NT2/D1 (cell line): ENCODE measurements at places on chromosomes 13 and 19.

DNA sequence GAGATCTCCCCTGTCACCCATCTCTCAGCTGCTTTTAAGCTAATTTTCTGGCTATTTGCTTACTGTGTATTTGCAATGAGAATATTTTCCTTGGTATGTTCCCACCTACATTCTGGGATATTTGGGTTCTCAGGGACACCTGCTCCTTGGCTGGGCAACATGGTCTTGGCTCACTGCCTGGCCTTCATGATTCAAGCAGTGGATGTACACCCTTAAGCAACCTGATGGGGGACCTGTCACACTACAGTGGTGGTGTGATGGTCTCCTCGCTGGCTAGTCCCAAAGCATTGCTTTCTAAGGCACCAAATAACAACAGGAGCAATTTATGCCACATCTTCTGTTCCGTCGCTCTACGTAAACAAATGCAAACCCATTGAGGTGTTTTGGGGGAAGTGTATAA is 35.3 kb upstream of the RFC3 start:
- DNase-seq, result no peak

GRCh38 chr13:62093984-62094780 is 678.5 kb upstream of the PCDH20 start:
- DNase-seq, result no peak

DNA sequence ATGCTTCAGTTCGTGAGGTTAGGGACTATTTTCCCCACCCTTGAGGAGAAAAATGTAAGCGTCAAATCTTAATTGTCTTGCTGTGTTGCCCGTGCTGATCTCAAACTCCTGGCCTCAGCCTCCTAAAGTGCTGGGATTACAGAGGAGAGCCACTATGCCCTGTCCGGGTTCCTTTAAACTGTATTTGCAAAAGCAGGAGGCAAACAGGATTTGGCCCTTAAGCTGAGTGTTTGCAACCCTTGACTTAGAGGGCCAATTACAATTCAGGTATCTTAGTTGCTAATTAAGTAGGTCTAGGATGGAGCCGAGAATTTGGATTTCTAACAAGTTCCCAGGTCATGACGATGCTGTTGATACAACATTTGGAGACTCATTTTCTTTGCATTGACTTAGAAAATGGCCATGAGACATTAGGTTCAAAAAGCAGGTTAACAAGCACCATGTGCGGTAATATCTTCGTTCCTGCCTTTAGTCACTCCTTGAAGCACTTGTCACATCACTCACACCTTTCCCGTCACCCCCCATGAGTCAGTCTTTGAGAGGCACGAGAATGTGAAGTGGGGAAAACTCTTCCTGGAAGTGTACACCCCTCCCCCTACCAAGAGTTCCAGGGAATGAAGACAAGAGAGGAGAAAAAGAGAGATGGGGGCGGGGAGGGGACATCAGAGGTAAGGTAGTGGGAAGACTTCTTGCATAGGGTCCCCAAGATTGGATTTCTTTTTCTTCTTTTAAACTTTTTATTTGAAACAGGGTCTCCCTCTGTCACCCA is 2.6 kb downstream of the NAPSA start:
- DNase-seq, result no peak

- DNase-seq, result no peak
These were observed 82.9 kb downstream of the ZAR1L start for GRCh38 chr13:32232263-32232662.

DNA sequence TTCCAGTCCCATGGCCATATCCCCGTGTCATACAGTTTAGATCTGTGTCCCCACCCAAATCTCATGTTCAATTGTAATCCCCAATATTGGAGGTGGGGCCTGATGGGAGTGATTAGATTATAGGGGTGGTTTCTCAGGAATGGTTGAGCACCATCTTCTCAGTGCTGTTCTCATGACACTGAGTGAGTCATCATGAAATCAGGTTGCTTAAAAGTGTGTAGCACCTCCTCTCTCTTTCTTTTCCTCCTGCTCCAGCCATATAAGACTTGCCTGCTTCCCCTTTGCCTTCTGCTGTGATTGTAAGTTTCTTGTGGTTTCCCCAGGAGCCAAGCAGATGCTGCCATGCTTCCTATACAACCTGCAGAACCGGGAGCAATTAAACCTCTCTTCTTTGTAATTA is 197.8 kb downstream of the NALCN start:
- DNase-seq, result no peak
